LoVo (cell line): ENCODE measurements at places on chromosomes 3 and 15.

GRCh38 chr3:50333744-50334328, 5.8 kb upstream of the TUSC2 start:
- no peak for DNase-seq

DNA sequence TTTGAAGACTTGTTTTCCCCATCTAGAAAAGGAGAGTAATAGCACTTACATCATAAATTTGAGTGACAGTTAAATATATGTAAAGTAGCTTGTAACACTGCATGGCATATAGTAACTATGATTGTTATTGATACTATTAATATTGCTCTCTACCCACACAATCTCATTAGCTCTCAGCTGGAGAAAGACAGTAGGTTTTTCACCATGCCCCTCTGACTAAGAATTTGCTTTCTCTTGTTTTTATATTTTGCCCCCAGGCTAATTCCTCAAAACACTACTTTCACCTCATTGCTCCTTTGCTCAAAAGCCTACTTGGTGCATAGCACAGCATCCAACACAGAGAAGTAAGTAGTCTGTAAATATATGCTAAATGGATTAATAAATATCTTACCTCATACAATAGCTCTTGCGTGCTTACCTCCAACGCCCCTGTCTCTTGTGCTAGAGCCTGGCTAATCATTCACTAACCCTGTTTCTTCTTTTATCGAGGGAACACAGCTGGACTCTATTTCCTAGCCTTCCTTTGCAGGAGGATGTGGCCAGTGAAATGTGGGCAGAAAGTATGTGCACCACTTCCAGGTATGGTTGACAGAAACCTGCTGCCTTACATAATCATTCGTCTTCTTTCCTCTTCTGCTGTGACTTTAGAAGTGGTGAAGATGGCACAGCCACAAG, 190.0 kb downstream of the PLCH1 start:
- DNase-seq, result peak; percentile 14

DNA sequence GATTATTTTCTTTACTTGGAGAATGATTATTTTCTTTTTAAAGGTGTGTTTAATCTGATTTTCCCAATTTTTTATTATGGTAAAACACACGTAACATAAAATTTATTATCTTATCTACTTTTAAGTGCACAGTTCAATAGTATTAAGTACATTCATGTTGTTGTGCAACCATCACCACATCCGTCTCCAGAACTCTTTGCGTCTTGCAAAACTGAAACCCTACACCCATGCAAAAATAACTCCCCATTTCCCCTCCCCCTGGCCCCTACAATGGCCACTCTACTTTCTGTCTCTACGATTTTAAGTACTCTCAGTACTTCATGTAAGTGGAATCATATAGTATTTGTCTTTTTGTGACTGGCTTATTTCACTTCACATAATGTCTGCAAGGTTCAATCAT, 230.7 kb downstream of the SATB1 start:
- no peak for DNase-seq

GRCh38 chr3:21502656-21503055, 248.4 kb downstream of the ZNF385D start:
- no peak for DNase-seq

DNA sequence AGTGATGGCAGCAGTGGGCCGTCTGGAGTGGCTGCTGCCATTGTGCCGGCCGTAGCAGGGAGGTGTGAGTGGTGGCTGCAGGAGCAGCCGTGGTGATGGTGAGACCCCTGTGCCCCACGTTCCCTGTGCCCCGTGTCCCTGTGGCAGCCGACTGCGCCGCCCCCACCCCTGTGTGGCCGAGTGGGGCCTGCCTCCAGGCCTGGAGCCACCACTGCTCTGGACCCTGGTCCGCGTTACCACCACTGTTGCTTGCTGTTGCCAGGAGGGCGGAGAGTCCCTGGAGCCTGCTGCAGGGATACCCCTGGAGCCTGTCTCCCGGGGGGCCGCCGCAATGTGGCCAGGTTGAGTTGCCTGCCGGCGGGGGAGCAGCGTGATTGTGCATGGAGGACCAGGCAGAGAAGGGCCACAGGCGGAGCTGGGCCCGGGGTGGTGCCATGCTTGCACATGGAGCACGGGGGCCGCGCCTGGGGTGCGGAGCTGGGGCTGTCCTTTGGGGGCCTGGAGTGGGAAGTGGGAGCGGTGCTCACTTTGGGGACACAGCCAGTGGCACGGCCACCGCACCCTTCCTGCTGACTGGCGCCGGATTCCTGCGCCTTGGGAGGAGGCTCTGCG, 50.1 kb downstream of the SLC6A20 start:
- no peak for DNase-seq

GRCh38 chr15:83204697-83205096, 2.9 kb downstream of the HDGFL3 start:
- no peak for DNase-seq

GRCh38 chr3:95088464-95088863, 1025.6 kb downstream of the NSUN3 start:
- no peak for DNase-seq

DNA sequence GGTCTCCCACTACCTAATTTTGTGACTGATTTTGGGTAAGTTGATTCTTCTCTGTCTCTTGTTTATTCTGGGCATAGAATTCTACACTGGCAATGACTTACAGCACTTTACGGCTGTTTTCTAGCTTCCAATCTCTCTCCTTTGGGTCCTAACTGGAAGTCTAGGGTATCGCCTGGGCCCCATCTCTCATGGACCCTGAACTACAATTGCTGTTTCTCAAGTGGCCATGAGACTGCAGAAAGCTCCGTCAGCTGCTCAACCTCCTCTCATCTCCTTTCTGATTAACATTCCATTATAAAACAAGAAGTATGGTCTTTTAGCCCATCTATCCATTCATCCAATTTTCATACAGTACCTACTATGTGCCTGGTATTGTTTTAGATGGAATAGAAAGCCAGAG, 4.4 kb upstream of the PXYLP1 start:
- DNase-seq, result no peak

- DNase-seq, result no peak
Observed at GRCh38 chr3:86948822-86949221, 42.1 kb downstream of the VGLL3 start.

- DNase-seq, result no peak
Observed at GRCh38 chr15:60757831-60758570, 279.1 kb upstream of the ICE2 start.

- DNase-seq, result no peak
Observed at GRCh38 chr3:161175506-161175905, 45.6 kb upstream of the NMD3 start.

DNA sequence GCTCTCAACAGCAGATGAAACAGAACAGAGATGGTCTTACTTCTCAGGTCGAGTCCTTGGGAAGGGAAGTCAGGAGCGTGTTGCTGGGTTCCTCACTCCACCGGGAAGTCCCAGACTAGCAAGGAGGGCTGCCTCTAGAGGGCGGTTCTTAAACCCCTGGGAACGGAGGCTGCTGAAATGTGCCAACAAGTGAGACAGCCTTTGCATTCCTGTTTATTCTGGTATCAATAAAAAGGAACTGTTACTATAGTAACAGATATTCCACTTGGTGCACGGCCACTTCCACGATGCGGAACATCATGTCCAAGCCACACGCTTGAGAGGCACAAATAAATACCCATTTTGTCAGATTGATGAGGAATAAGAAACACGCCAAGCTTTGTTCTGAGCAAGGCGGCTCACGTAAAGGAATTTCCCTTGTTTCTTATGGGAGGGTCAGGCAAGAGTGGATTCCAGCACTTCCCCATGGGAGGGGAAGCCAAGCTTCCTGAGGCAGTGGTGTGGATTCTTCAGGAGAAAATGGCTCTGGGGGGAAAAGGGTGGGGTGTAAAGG, at the start of gene FAM107A:
Gene FAM107A (minus strand): TSS at position 123 of the 553 bp plus-strand sequence. CDS start 7,531 bp downstream, outside the sequence.
- no peak for DNase-seq

GRCh38 chr3:129936757-129937156, 37.8 kb upstream of the TRH start:
- DNase-seq, result peak; percentile 74

DNA sequence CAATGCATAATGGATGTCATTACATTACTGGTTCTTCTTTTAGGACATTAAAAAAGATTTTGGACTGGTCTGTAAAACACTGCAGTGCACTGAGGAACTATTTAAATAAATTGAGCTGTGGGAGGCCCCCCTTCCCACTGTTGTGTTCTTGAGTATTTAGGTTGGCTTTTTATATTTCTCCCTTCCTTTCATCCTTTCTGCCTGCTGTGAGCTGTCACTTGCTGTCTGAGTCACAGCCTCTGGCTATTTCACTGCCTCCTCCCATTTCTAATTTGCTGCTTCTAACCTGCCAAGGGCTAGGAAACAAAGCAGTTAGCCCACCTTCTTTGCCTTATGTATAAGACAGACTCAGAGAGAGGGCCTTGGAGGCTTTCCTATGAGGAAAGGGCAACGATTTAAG, 89.0 kb upstream of the FNDC3B start:
- DNase-seq, result peak; percentile 23

- no peak for DNase-seq
Observed at GRCh38 chr3:71485896-71486295, 97.6 kb downstream of the FOXP1 start.

DNA sequence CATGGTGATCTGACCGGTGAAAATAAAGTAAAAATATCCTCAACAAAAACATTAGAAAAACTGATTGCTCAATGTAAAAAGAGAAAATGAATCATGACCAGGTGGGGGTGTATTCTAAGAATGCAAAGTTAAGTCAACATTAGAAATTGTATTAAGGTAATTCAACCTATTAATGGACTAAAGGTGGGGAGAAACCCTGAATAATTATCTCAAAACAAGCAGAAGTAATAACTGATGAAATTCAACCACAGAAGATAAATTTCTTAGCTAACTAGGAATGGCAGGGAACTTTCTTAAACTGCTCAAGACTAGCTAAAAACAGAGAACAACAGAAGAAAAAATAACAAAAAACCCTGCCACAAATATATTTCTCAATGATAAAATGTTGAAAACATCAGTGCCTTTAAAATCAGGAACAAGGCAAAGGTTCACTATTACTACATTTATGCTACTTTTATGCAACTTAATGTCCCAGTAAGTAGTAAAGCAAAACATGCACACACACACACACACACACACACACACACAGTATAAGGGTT, 204.4 kb upstream of the THBS1 start:
- no peak for DNase-seq

- no peak for DNase-seq
Observed at GRCh38 chr3:99871231-99872045, 53.8 kb downstream of the CMSS1 start.

- no peak for DNase-seq
Observed at GRCh38 chr15:89785774-89786140, 9.6 kb downstream of the MESP2 start.

DNA sequence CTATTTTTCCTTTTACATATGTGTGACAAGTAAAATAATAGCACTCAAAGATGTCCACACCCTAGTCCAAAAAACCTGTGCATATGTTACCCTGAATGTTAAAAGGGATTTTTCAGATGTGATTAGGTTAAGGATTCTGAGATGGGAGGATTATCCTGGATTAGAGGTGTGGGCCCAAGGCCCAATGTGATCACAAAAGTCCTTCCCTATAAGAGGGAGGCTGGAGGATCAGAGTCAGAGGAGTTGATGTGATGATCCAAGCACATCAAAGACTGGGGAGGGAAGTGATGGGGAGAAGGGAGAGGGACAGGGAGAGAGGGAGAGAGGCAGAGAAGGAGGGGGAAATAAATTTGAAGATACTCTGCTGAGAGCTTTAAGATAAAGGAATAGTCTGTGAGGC, 512.6 kb downstream of the PLOD2 start:
- no peak for DNase-seq

- no peak for DNase-seq
Observed at GRCh38 chr3:32814361-32814760, 3.4 kb upstream of the TRIM71 start.

DNA sequence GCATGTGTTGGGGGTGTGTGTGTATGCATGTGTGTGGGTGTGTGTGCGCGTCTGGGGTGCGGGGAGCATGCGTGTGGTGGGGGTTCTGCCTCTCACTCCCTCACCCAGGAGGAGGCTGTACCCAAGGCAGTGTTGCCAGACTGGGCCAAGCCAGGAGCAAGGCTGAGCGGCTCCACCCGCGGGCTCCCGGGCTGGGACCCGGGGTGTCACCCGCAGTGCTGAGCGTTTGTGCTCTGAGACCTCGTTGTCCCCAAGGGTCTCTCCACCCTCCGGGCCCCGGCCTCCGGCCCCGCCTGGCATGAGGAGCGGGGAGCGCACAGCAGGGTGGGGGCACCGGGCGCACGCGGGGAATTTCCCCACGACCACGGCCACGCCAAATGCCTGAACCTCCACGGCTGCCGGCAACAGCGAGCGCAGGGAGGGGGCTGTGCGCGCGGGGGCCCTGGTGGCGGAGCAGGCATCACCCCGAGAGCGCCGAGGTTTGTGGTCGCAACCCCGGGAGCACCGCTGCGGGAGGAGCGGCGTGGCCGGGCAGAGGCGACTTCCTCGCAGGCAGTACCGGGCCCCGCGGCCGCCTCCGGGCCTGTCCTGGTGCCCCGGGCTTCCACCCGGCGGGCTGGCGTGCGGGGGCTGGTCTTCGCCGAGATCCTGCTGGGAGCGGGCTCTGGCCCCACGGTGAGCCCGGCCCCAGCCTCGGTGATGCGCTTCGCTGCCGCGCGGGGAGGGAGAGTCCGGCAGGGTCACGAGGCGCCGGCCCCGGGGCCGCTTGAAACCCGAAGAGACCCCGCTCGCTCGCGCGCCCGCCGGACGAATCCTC, 7.4 kb upstream of the OCA2 start:
- no peak for DNase-seq

DNA sequence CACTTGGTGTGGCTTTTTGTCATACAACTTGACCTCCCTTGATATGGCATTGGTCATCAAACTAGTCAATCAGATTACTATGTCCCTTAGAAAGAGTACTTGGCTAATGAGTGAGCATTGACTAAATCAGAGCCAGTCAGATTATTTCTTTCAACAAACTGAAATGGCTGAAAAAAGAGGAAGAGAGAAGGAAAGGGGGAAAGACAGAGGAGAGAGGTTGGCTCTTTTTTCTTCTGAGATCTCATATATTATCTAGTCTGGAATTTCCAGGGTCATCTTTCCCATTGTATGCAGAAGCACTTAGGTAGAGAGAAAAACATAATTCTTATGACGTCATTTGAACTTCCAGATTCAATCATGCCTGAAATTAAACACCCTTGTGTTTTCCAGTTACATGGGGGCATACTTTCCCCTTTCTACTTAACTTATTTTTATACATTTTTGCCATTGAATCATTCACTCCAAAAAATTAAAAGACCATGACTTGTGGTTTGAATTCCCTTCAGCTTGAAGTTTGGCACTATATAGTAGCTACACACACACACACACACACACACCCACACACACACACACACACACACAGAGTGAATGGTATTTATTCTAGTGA, 387.8 kb downstream of the LSAMP start:
- DNase-seq, result no peak

DNA sequence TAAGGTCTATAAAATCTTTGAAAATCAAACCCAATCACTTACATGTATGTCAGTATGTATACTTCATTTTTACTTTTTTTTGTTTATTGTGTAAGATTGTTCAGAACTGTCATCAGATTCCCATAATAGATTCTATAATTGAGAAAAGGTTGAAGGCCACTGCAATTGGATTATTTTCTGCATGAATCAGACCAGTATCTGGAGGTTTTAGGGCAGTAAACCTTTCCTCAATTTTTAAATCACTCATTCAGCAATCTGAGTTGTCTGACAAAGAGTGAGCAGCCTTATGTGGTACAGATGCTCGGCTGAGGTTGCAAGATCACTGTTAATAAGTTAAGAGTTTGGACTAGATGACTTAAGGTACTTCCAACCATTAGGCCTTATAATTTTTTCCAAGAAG, 96.0 kb downstream of the TP63 start:
- DNase-seq, result no peak
